CD4-positive, CD25-positive, alpha-beta regulatory T cell (primary cell): ENCODE measurements at places on chromosomes 7 and 10. TPM values are rescaled to one million over a fixed set of nuclear protein-coding genes. Genes with fewer than 3 reads are reported as not detected.

Gene FXYD4
- not detected for total RNA-seq

Gene NOD1
- total RNA-seq: 24.8 TPM

- no peak for DNase-seq
These were observed 76.8 kb downstream of the GATA3 start for GRCh38 chr10:8130973-8131911.

Gene SPDYE6
- not detected for total RNA-seq

Gene LIPN
- total RNA-seq: 0.44 TPM

Gene NRG3
- not detected for total RNA-seq

- no peak for DNase-seq
These were observed 148.8 kb downstream of the NOC3L start for GRCh38 chr10:94213980-94214379.

Gene AP4M1
- total RNA-seq: 5.6 TPM

Gene HOXA10
- 0.35 TPM for total RNA-seq
